Fibroblast of skin of back (primary cell): ENCODE measurements at places on chromosomes 4 and X.
A peak's percentile ranks its signal among the peaks of the same experiment; 100 is the strongest.

DNA sequence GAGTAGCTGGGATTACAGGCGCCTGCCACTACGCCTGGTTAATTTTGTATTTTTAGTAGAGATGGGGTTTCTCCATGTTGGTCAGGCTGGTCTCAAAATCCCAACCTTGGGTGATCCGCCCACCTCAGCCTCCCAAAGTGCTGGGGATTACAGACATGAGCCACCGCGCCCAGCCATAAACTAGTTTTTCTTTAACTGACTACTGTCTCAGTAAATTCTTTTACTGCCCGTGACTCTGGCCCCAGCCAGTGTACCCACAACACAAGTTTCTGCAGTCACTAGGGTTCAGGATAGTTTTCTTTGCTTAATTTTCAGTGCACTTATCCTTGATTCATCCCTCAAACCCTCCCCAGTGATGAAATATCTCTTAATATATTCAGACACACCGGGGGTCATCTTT lies 8.3 kb downstream of the SHROOM2 start:
- no peak for DNase-seq

DNA sequence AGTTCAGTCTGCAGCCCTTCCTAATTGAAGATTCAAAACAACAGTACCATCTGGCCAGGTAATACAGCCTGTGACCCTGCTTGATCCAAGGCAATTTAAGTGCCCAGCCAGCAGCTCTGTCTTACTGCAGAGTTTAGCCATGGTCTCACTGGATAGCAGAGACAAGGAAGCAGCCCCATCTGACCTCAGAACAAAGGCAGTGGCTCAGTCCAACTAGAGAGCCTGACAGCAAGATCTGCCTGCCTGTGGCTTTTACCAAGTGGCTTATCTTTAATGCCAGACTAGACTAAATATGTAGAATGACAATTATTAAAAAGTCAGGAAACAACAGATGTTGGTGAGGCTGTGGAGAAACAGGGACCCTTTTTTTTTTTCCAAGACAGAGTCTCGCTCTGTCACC lies 293.4 kb downstream of the DTHD1 start:
- DNase-seq: no peak

- DNase-seq: peak; percentile 77
Measured at GRCh38 chrX:9911487-9911886, 55.7 kb upstream of the CLDN34 start.

GRCh38 chr4:182230256-182230655 lies 12.9 kb upstream of the TENM3 start:
- DNase-seq: no peak

DNA sequence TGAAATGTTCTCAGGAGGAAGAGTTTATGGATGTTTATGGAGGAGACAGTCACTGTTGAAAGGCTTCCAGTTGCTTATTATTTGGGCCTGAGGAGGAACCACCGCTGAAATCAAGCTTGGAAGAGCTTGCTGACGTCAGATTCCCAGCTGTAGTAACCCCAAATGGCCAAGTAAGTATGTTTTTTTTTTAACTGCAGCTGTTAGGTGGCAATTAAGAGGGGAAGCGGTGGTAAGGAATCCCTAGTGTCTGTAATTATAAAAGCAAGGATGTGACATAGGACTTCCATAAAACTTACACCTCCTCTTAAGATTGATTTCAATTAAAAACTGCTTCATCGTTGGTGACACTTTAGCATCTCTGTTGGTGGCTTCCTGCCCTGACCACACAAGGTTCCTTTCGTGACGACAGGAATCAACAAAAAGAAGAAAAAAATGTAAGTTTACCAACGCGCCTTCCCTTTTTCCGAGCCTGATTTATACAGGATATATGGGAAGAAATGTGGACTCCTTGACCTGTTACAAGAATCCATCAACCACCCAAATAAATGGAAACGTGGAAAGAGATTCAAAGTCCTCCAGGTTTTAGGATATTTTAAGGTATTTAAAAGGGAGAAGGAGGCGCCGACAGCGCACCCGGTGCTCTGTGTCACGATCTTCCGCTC lies 884 bp downstream of the RELL1 start:
- DNase-seq: peak; percentile 35

DNA sequence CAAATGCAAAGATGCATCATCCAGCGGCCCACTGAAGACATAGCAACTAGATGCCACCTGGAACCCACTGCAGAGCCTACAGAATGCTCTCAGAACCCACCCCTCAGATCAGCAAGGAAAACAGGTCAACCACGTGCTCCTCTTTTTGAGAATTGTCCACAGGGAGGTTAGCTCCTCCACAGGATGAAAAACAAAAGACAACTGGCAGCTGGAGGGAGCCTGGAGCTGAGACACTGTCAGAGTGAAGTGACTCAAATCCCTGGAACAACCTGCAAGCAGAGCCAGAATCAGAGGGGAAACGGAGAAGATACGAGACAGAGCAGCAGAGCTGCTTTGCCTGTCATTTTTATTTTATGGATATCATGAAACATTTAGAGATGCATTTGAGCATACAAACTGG lies 277.6 kb downstream of the GASK1B start:
- DNase-seq: no peak

GRCh38 chr4:53147711-53148110 lies 218.2 kb downstream of the SCFD2 start:
- DNase-seq: no peak

DNA sequence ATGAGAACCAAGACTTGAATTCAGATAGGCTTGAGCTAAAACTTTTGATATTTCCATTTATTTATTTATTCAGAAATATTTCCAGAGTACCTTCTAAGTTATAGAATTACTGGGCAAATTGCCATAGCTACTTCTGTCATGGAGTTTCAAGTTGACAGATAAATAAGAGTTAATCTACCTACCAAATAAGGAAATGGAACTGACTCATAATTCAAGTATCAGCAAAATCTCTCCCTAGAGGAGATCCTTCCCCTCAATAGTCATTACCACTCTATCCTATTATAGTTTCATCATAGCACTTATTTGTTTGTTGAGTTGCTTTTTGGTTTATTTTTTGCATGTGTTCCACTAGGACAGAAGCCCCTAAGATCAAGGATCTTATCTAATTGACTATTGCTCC lies 48.8 kb upstream of the CCSER1 start:
- DNase-seq: no peak

- peak; percentile 24 for DNase-seq
Measured at GRCh38 chr4:95949136-95949765, 109.4 kb downstream of the PDHA2 start.

DNA sequence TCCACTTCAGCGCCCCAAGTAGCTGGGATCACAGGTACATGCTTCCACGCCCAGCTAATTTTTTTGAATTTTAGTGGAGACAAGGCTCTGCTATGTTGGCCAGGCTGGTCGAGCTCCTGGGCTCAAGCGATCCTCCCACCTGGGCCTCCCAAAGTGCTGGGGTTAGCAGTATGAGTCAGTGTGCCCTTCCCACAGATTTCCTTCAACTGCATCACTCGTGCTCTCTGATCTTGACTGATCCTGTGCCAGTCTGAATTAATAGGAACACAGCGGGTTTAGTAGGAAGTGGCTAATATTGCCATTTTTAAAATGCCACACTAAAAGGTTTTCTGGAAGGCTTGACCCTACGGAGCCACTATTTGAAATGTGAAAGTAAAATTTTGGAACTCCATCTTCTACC lies 4.3 kb upstream of the SHROOM2 start:
- no peak for DNase-seq

- DNase-seq: peak; percentile 57
Measured at GRCh38 chr4:15100994-15101695, 98.9 kb downstream of the CPEB2 start.

DNA sequence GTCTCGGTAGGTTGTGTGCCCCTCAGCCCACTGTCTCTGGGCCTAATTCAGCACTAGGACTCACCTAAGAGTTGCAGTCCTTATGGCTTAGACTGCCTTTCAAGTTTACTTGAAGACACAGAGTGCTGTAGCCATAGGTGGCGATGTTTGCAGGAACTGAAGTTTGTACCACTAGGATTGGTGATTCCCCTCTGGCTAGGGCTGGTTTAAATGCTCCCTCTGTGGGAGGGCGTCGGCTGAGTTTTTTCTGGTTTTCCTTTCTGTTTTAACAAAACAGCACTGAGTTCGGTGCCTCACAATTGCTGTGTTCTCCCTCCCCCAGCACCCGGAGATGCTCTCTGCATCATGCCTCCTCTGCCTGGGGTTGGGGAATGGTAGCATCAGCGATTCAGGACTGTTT lies 480.9 kb downstream of the PCDH11X start:
- no peak for DNase-seq

- DNase-seq: no peak
Measured at GRCh38 chrX:17976955-17977354, 115.9 kb upstream of the RAI2 start.

GRCh38 chrX:87874043-87874442 lies 356.4 kb downstream of the KLHL4 start:
- DNase-seq: no peak

DNA sequence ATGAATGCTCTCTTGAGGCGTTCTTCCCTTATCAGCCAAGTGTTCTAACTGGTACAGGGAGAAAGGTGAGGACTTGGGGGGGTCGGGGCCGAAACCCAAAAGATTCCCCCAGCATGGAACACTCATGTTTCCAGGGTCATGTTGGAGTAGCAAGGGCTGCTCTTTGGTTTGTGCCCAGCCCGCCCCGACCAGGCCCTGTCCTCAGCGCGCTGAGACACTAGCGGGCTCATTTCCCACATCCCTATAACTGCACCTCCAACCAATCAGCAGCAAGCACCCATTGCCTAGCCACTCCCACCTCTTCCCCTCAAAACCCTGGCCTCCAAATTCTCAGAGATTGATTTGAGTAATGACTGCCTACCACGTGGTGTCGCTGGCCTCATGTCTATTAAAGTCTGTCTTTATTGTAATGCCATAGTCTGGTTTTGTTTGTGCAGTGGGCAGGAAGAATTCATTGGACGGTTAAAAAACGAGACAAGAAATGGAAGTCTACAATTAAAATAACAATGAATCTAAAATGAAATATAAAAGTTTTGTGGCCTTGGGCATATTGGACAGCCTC lies 1928.4 kb downstream of the STIM2 start:
- no peak for DNase-seq

DNA sequence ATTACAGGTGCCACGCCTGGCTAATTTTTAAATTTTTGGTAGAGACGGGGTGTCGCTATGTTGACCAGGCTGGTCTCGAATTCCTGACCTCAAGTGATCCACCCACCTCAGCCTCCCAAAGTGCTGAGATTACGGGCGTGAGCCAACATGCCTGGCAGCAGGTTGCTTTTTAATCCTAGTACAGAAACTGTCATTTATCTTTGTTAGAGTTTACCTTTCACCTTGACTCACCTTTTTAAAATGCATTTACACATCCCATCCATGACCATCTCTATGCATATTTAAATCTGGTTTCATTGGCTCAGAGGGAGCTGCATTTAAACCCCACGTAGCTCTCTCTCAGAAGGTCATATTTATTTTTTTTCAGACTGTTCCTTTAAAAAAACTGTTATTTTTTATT lies 31.9 kb downstream of the SLC16A2 start:
- no peak for DNase-seq

DNA sequence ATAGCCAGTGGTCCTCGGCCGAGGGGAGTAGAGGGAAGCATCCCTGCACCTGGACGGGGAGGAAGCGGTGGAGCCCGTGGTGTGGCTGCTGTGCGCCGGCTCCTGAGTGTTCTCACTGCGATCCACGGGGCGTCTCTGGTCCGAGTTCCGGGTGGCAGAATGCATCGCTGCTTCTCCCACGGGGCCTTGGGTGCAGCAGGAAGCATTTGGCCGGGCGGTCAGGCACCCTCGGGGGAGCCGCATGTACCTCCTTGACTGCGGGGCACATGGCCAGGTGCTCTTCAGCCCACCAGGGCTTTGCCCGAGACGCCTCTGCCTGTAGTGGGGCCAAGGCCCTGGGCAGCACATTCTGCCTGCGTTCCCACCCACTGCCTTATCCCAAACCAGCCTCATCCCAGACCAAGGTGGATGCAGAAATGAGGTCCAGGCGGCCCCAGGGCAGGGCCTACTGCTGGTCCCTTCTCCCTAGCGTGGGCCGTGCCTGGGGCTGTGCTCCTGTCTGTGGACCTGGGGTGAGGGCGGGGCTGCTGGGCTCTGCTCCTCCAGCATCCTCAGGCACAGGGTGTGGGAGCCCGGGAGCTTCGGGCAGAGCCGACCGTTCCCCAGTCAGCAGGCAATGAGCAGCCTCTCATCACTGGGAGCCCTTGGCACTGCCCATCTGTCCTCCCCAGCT lies 27.5 kb downstream of the NKX1-1 start:
- no peak for DNase-seq

DNA sequence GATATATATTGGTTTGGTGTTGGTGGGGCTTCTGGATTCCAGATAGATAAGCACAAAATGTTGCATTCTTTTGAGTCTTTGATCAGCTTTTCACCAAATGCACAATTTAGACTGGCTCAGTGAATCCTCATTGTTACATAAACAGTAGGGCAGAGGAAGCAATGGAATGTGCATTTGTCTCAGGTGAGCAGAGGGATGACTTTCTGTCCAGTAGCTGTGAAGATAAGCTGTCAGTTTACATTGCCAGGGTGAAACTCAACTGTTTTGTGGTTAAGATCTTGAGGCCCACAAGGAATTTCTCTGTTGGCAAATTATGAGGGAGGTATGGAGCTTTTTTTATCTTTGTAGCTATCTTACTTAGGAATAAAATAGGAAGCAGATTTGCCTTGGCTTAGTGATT lies 168.0 kb downstream of the GALNTL6 start:
- no peak for DNase-seq

DNA sequence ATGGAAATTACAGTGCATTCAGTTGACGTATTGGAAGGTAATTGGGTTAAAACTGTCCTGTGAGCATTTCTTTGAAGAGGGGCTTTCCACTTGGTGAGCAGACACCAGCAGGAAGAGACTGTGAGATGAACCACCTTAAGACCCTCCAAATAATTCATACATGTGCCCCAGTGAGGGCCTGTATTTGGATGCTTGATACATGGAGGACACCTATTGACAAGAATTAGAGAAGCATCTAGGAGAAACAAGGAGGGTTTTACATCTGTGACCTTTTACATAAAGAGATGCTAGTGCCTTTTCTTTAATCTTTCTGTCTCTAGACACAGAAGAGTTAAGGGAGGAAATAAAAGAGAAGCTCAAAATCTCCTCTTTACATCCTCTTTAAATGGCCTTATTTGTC lies 1115.3 kb upstream of the IGFBP7 start:
- DNase-seq: no peak

DNA sequence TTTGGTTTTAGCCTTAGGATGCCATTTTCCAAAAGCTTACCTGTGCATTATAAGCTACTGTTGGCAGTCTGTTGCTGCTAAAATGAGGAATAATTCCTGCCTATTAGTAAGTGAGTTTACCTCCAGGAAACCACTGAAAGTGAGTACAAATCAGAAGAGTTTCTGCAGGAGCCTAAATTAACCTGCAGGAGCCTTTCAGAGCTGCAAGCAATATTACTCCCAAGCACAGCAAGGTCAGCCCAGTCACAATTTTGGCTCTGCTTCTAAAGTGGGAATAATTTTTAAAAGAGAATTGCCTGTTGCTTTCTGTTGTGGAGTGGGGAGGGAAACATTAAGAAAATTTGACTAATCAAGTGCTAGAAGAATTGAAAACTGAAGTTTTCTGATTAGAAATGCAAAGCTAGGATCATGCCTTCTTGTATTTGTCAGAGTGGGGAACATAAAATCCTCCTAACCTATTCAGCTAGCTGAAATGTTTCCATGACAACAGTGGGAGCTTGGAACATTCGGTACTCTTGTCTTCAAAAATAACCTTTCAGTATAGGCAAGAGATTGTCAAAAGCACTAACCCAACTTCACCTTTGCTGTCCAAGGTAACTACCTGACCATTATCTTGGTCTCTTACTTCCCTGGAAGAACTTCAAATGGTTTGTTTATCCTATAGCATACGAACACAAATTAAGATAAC lies 193.2 kb downstream of the COMMD8 start:
- no peak for DNase-seq
